A549 treated with RU486 at 1 μM for 4 hours (cell line): ENCODE measurements at places on chromosomes 7 and 10. TPM values are rescaled to one million over a fixed set of nuclear protein-coding genes. Genes with fewer than 3 reads are reported as not detected.

The INHBA gene
- total RNA-seq = 0.82 to 1.7 TPM (median 1.1 TPM) in 5 replicates

The SHTN1 gene
- total RNA-seq = 19.5 to 29.2 TPM (median 26.1 TPM) in 5 replicates

The SPDYE16 gene
- not detected in 5 replicates for total RNA-seq

The TMEM139 gene
- total RNA-seq = 0.85 to 1.7 TPM (median 1.4 TPM) in 5 replicates

The EEPD1 gene
- 44.0 to 61.6 TPM (median 53.5 TPM) in 5 replicates for total RNA-seq

The IFT22 gene
- total RNA-seq = 51.8 to 55.9 TPM (median 54.9 TPM) in 5 replicates

The DOCK4 gene
- 2.5 to 6.0 TPM (median 5.4 TPM) in 5 replicates for total RNA-seq

The EPO gene
- 0.07 to 0.23 TPM in 2 of 5 replicates, not detected in the others for total RNA-seq

The NYAP1 gene
- total RNA-seq = 0.64 to 1.6 TPM (median 1.2 TPM) in 5 replicates

The GSTO1 gene
- 249 to 294 TPM (median 255 TPM) in 5 replicates for total RNA-seq

The KCND2 gene
- not detected in 5 replicates for total RNA-seq
